Activated CD4-positive, CD25-positive, alpha-beta regulatory T cell (primary cell): ENCODE measurements at places on chromosomes 2 and 18.

GRCh38 chr2:142915502-142915901 lies 38.0 kb downstream of the KYNU start:
- DNase-seq: no peak

DNA sequence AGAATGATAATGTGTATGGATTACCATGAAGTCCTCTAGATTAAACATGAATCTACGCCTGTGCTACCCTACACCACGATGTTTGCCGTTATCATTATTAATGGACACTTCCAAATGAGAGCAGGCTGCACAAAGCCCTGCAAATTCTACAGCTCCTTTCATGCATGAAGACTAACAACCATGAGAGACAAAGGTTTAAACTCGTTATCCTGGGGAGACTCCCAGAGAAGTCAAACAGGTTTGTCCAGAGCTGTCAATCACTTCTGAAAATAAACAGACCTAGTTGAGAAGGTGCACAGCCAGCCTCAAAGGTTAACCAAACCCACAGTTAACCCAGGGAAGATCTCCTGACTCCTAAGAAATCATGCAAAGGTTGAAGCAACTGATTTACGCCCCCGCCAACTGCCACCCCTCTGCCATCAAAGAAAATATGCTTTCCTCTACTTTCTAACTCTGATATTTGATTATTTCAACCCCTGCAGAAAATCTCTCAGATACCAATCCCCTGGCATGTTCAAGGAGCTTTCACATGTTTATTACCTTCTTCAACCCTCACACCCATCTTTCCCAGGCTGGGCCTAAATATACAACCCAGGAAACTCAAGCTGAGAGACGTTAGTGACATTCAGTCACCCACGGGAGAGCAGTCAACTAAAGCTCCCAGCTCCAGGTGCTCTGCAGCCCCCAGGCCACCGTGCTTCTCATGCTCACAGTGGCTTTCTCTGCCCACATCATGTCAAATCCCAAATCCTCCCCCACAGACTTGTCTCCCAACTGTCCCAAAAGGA lies 35.9 kb downstream of the MYO5B start:
- DNase-seq: no peak

GRCh38 chr2:235495373-235496238 lies 1.8 kb downstream of the AGAP1 start:
- DNase-seq: no peak

DNA sequence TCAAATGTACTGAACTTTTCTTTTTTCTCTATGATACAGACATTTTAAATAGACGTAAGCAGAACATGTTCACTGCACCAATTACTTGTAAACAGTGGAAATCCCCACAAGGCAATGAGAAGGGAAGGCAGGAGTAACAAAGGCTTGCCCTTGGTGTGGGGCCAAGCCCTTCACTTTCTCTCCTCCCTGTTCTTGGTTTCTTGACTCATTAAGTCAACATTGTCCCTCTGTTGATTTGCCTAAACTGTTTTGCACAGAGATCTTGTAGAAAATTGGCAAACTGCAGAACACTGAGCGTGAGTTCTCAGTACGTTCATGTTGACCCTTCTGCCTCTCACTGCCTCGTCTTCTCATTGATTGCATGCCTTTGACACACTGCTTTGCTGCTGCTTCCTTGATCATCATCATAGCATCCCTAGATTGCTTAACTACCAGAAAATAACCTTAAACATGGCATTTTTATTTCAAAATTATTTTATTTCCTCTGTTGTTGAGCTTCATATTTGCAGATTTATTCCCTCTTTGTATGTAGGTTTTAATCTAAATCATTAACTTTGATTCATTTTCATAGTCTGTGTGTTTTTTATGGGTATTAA lies 257.7 kb downstream of the PTGR3 start:
- DNase-seq: no peak

DNA sequence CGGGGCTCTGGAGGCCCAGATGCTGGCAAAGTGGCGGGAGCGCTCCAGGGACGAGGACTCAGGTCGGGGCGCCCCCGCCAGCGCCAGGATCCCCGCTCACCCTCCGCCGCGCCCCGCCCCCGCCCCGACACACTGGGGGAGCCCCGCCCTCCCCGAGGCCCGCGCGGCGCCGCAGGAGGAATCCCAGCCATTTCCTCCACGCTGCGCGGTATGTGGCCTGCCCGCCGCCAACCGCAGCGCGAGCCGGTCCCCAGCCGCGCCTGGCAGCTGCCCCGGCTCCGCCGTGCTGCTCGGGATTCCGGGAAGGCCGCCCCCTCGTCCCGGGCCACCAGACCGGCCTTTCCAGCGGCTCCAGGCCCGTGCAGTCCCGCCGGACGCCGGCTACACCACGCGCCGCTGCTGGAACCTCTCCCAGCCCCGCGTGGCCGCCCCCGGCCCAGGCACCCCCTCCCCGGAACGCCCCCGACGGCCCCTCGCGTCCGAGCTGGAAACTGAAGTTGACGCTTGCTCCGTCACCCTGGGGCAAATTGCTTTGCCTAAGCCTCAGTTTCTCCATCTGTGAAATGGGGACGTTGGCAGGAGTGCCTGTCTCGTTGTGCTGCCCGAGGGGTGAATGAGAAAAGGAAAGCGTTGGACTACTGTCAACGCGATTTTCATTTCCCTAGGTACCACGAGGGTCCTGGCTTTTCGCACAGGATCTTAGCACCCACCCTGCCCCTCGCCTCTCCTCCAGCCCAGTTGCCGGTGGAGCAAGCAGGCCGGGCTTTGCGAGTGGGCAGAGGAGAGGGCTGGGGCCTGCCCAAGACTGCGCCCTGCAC lies 53.6 kb downstream of the PKDCC start:
- DNase-seq: peak; percentile 56
